ENCODE measurements at places on chromosomes 13 and 19.

DNA sequence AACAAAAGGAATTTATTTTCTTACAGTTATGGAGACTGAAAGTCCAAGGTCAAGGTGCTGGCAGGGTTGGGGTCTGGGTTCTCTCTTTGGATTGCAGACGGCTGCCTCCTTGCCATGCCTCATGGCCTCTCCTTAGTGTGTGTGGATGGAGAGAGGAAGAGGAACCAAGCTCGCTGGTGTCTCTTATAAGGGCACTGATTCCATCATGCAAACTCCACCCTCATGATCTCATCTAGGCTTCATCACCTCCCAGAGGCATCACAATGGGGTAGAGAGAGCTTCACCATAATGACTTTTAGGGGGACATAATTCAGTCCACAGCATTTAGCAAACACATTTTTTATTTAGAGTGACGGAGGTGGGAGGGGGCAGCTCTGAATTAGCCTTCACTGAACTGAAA lies 104.9 kb upstream of the ABCC4 start:
- DNase-seq = no peak

DNA sequence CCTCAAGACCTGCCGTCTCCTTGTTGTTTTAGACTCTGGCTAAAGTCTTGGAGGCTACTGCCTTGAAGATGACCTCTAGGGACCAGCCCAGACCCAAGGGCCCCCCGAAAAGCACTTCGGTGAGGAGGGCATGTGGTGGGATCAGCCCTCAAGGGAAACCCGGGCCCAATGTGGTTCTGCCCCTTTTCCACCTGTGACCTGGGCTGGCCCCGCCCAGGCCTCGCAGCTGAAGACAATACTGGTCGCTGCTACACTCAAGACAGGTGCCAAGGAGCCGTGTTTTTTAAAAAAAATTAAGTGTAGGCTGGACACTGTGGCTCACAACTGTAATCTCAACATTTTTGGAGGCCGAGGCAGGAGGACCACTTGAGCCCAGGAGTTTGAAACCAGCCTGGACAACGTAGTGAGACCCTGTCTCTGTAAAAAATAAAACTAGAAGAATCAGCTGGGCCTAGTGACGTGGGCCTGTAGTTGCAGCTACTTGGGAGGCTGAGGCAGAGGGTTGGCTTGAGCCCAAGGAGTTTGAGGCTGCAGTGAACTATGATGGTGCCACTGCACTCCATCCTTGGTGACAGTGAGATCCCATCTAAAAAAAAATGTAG lies 903 bp downstream of the TLE6 start:
- no peak for DNase-seq

DNA sequence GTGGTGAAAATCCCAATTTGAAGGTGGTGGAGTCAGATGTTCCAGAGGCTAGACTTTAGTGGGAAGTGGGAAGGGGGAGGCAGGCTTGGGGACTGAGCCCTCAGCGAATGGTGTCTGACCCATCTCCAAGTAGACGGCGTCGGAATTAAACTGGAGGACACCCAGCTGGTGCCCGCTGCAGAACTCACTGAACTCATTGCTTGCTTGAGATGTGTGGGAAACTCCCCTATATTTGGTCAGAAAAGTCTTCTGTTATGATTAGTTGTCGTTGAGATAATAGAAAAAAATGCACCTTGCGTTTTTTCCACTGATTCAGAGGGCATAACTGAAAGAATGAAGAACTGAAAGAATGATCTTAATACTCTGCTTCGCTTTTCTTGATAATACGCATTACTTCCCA lies 871 bp upstream of the ZNF583 start:
- DNase-seq = no peak

GRCh38 chr13:51435002-51435578 lies 17.7 kb downstream of the INTS6 start:
- no peak for DNase-seq

DNA sequence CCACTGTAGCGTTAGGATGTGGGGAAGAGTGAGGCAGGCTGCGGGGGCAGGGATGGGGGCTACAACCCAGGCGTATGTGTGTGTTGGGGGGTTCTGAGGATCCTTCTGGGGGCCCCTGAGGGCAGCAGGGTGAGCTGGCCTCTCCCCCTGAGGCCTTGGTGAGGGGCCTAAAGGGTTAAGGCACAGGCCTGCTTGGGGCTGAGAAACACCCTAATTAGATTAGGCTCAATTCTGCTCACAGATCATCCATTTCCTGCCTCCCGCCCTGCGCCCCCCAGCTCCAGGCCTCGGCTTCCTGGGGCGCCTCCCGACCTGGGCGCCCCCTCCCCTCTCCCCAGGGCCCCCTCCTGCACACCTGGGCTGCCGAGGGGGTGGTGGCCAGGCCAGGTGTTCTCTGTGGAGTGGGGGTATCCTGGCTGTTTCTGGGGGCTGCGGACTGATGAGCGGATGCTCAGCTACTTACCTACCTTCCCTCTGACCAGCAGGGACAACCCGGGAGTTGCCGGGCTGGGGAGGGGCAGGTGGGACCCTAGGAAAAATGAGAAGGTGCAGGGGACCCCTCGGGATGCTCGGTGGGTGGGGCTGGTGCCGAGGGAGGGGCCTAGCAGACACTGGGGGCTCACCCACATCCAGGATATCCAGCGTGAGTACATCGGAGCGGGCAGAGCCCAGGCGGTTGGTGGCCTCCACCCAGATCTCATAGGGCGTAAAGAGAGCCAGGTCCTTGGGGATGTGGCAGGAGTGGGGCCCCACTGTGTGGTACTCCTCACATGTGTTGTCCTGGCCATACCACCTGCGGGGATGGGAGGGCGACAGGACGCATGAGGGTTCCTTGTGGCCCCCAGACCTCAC lies 8.6 kb downstream of the CRLF1 start:
- no peak for DNase-seq

DNA sequence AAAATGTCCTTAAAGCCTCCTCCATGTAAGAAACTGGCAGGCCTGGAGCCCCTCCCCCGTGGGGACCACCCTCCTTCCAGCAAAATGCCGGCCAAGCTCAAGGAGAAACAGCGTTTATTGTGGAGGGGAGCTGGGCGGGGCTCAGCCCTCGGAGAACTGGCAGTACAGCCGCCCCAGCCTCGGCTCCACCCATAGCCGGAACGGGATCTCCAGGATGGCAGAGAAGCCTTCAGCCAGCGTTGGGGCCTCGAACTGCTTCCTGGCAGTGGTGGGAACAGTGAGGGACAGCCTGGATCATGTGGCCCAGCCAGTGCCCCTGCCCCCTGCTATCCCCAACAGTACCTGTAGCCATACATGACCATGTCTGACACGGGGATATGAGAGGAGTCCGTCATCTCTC lies 6.3 kb downstream of the PNKP start:
- DNase-seq = no peak

GRCh38 chr19:33866696-33867095 lies 70.0 kb downstream of the KCTD15 start:
- no peak for DNase-seq

DNA sequence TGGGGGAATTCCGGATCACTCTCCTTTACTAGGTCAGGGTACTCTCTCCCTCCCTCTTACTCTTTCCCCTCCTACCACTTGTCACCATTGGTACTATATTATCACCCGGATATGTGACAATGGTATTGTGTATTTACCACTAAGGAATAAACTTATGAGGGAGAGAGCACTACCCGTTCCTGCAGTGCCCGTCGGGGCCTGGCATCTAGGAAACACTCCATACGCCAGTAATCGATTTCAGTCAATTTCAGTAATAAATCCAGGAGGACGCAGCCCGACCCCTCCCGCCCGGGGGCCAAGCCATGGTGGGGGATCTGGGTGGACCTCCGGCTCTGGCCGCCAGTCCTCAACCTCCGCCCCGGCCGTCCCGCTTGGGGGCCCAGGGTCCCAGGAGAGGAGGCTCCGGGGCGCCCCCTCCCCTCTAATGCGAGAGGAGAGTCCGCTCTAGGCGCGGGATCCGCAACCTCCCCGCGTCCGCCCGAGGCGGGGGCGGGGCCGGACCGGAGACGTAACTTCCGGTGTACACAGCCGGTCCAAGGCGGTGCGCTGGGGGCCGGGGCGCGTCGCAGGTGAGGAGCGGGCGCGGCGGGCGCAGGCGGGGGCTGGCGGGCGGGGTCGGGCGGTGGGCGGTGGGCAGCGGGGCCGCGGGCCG lies at the start of gene GARRE1:
GARRE1 (plus strand) TSS at position 509 of the 652 bp plus-strand sequence. CDS start 45,920 bp downstream, outside the sequence.
- DNase-seq = peak; percentile 93

DNA sequence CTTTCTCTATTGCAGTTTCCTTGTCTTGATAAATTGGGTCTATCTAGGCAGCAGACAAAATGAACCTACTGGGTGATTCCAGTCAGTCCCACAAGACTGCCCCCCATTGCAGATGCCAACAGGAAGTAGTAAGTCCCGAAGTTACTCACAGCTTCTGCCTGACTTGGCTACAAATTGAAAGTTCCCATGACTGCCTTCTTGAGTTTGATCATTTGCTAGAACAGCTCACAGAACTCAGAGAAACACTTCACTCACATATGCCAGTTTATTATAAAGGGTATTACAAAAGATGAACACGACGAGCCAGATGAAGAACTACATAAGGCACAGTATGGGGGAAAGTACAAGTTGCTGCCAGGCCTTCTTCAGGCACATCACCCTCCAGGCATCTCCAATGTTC lies 50.0 kb downstream of the TEX26 start:
- DNase-seq = no peak

GRCh38 chr13:50162001-50162400 lies 146.8 kb downstream of the KCNRG start:
- DNase-seq = no peak

GRCh38 chr19:49456326-49456725 lies 3.3 kb downstream of the ALDH16A1 start:
- no peak for DNase-seq

DNA sequence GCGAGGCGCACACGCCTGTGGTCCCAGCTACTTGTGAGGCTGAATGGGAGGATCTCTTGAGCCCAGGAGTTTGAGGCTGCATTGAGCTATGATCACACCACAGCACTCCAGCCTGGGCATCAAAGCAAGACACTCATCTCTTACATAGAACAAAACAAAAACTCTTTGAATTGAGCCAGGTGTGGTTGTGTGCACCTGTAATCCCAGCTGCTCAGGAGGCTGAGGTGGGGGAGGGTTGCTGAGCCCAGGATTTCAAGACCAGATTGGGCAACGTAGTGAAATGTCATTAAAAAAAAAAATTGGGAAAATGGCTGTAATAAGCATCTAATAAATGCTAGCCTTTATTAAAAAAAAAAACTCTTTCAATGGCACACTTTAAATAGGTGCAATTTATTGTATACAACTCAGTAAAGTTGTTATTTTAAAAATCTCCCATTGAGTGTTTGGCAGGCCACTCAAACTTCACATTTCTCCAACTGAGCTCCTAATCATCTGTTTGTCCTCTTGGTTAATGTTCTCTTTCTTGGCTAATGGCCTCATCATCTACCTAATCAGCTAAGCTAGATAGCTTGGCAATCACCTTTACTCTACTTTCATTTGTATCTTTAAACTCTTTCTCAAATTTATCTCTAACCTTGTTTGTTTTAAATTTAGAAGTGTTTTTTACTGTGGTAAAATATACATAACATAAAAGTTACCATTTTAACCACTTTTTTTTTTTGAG lies 28.1 kb upstream of the HMGB1 start:
- DNase-seq = no peak

DNA sequence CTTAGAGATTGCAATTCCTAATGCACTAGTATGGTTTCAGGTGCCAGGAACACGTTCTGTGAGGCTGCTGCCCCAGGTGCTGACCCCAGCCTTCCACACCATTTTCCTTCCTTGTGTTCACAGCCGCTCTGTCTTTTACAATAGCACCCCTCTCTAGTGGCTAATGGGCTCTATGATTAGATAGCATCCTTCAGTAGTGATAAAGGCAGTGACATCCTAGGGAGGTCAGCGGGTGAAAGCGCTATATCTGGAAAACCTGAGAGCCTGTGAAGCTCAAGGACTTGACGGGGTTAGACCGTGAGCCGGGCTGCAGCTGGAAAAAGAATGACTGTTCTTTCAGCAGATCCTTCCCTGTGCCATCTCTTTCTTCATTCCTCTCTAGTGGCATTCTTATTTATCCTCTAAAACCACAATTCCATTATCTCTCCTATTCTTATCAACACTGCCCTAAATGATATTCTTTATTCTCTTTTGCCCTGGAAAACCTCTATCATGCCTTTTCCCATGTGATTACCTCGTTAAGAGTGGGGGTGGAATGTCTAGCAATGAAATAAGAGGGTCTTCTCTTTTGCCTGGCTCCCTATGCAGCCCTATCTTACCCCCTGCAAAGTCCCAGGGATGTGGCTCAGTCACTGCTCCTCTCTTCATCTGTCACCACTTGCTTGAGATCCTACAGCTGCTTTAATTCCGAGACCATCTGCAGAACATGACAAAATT lies 21.8 kb downstream of the ALOX5AP start:
- no peak for DNase-seq

- DNase-seq = no peak
Measured at GRCh38 chr19:16003391-16003790, 54.6 kb downstream of the OR10H4 start.

DNA sequence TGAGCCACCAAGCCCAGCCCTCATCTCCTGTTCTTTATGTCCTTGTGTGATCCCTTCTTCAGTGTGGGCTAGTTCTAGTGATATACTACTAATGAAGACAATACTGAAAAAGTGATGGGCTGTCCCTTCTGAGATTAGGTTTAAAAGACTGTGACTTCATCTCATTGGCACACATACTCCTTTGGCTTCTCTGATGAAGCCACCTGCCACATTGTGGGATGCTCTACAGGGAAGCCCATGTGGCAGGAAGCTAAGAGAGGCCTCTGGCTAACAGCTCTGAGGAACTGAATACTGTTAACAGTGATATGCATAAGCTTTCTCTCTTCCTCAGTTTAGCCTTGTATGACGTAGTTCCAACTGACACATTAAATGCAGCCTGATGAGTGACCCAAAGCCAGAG lies 13.6 kb downstream of the CSNK1A1L start:
- DNase-seq = no peak

GRCh38 chr19:8666814-8667405 lies 31.7 kb downstream of the ACTL9 start:
- no peak for DNase-seq

DNA sequence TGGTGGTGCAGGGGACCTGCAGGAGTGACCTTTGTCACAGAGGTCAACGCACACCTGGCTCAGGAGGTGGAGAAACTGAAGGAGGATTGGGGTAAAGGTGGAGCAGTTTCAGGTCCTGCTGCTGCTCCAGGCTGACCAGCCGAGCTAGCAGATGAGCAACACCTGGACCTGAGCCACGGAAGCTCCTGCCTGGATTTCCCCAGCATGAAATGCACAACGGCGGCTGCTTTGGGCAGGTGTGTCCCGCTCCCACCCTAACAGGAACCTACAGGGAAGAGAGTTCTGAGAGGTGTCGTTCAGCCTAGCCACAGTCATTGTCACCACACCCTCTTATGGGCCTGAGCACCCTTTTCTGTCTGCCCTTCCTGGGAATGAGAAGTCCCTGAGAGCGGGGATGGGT lies 15.7 kb upstream of the CD177 start:
- DNase-seq = no peak

- no peak for DNase-seq
Measured at GRCh38 chr13:106597749-106598395, 29.9 kb upstream of the ARGLU1 start.

DNA sequence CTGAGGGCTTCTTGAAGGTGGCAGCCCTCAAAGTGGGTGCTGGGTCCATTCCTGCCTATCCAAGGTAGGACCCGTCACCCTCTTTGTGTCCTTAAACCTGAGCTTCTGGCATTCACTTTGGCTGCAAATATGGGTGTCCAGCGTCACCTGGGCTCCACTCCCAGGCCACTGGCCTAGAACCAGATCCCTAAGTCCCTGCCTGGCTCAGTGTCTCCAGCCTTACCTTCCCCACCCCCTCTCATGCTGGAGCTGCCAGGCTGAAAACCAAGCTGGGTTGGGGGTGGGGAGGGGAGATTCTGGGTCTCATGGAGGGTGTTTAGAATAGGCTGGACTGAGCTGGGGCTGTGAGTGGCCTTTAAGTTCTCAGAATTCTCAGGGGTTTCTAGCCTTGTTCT lies 12.4 kb downstream of the PDE4A start:
- no peak for DNase-seq

- no peak for DNase-seq
Measured at GRCh38 chr13:112968380-112968909, 569 bp upstream of the MCF2L start.

Data from ecto neural progenitor cell (in vitro differentiated cells).